ENCODE measurements at places on chromosomes 3 and 15.

DNA sequence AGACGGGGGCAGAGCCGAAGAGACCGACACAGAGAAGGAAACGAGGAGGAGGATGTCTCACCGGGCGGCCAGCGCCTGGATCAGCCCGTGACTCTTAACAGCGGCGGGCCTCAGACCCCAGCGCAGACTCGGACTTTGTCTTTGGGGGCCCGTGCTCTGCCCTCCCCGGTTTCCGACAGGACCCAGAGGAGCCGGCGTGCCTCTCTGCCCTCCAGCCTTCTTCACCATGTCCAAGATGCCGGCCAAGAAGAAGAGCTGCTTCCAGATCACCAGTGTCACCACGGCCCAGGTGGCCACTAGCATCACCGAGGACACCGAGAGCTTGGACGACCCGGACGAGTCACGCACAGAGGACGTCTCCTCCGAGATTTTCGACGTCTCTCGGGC, 1.0 kb downstream of the TSC22D2 start:
- no peak for DNase-seq

DNA sequence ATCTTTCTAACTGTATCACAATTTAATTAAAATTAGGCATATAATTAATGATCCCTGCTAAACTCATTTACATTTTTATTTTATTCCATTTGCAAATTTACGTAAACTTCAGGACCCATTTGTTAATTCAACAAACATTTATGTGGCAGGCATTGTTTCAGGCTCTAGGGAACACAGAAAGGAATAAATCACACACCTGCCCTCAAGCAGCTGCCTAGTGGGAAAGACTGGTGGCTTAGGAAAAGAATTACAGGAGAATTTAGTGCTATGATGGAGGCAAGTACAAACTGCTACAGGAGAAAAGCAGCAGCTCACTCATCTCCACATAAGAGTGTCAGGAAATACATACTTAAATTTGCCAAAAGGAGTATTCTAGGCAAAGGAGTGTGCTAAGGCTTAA, 11.2 kb downstream of the CBLB start:
- DNase-seq: no peak

DNA sequence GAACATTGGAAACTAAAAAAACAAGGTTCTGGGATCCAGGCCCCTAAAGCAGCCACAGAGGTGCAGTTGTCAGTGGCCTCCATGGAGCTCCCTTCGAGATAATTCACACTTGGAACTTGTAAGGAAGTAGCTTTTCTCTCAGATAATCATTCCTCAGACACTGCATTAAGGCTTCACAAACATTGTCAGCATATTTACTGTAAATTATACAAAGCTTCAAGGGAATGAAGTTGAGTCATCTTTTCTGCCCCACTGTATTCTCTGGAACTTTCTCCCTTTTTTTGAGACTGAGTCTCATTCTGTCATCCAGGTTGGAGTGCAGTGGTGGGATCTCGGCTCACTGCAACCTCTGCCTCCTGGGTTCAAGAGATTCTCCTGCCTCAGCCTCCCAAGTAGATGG, 7.1 kb downstream of the BLOC1S6 start:
- no peak for DNase-seq

GRCh38 chr15:62344806-62345539, 179.9 kb upstream of the C2CD4B start:
- DNase-seq: no peak

GRCh38 chr15:41827290-41827879, 507 bp upstream of the JMJD7 start:
- no peak for DNase-seq

- no peak for DNase-seq
Observed at GRCh38 chr3:45957586-45957985, 14.3 kb downstream of the CXCR6 start.

- DNase-seq: no peak
Observed at GRCh38 chr3:4994144-4994730, 15.0 kb downstream of the BHLHE40 start.

DNA sequence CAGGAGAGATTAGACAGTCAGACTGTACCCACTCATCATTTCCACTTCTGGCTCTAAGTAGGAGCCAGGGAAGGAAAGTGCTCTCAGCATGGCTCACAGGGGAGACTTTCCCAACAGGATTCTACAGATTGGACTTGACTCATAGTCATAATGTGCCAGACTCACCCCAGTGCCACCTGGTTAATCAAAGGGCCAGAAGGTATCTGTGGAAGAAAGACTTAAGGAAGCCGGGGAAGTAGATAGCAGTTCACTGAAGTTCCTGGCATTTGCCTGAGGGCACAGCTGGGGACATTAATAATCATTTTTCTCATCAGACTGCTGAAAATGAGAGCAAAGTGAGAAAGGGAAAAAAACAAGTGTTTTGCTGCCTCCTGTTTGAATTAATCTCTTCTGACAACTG, 717.5 kb downstream of the TUSC7 start:
- no peak for DNase-seq

DNA sequence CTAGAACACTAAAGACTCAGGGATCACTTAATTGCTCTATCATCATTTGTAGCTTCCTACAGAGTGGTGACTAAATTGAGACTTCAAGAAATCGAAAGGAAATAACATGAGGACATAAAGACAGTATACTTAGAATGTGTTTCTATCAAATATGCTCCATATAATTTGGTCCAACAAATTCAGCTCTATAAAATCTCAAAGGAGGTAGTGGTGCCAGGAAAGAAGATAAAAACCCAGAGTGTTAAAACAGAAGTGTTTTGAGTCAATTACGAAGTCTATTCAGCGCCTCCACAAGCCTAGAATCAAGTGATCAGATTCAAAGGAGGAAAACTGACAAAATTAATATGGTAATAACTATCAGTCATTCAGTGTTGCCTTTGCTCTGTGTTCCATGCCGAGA, 22.9 kb downstream of the MAGI1 start:
- DNase-seq: no peak

DNA sequence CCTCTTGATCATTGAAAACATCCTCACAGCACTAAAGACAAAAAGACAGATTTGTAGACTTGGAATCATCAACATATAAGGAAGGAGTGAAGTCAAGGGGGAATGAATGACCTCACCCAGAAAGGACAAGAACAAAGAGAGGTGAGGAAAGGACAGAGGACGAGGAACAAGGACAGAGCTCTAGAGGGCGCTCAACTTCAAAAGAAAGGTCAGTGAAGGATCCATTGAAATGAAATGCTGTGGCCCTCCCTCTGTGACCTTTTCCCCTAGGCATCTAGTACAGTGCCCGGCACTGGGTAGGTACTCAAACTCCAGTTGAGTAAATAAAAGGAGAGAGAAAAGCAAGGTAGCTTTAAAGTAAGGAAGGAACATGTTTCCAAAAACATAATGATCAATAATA, 2.6 kb downstream of the ATP8B4 start:
- no peak for DNase-seq

DNA sequence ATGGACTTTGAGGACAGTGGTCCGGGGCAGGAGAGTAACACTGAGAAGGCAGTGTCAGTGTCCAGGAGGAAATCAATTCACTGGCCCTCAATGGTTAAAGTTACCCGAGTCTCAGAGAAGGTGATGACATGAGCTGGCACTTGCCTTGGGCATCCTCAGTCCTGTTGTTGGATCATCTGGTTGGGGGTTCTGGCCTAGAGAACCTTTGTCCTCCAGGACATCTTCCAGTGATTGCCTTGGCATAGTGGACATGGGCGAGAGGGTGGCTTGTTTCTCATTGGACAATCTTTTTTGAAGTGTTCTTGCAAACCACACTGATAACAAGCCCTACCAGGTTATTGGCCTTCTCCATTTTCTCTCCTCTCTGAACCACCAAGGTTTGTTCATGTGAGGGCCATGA, 83.4 kb upstream of the TERB2 start:
- DNase-seq: no peak

- no peak for DNase-seq
Observed at GRCh38 chr3:127550468-127551157, 39.9 kb downstream of the TPRA1 start.

- DNase-seq: no peak
Observed at GRCh38 chr3:64518950-64519349, 168.8 kb downstream of the ADAMTS9 start.

DNA sequence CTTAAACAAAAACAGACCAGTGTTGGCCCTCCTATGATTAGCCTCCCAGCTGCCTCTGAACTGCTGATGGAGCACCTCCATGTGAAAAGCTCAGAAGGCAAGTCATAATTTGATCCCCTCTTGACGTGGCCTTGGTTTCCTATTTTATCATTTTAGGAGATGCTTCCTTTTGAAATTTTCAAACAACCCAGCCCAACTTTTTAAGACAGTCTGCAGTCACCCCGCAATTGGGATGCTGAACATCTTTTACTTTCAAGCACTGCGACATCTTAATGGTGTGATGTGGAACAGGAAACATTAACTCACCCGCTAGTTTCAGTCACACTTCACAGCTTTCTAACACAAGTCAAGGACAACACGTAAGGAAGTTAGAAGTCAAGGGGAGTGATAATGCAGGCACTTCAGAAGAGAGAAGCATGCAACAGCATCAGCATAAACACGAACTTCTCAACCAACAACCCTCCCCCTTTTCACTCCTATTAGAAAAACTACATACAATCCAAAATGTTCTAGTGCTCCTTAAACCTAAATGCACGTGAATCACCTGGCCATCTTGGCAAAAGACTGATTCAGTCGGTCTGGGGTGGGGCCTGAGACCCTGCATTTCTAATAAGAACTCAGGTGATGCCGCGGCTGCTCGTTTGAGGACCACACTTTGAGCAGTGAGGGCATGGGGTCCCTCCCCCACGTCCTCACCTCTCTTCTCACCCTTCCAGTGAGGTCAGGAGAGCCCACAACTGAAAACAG, 161.5 kb downstream of the FOXP1 start:
- no peak for DNase-seq

- no peak for DNase-seq
Observed at GRCh38 chr15:63715818-63716217, 117.9 kb downstream of the HERC1 start.

GRCh38 chr3:115838786-115839185, 215.5 kb downstream of the GAP43 start:
- no peak for DNase-seq

GRCh38 chr15:31339558-31339895, 12.9 kb downstream of the KLF13 start:
- DNase-seq: no peak

- DNase-seq: no peak
Observed at GRCh38 chr15:31393444-31394091, 66.9 kb downstream of the KLF13 start.

DNA sequence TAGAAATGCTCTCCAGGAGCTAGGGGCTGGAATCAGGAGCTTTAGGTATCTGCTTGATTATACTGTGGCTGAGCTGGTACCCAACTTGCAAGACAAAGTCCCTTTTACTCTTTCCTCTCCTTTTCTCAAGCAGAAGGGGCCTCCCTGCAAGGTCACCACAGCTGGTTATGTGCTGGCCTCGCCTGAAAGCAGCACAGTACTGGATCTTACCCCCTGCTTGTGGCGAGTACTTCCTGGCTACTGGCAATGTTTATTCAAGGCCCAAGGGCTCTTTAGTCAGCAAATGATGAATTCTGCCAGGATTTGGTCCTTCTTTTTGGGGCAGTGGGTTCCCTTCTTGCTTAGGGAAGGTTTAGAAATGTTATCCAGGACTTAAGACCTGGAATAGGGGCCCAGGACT, 234.6 kb downstream of the RAP2B start:
- no peak for DNase-seq

- no peak for DNase-seq
Observed at GRCh38 chr15:90336705-90337141, 15.4 kb upstream of the ZNF774 start.

DNA sequence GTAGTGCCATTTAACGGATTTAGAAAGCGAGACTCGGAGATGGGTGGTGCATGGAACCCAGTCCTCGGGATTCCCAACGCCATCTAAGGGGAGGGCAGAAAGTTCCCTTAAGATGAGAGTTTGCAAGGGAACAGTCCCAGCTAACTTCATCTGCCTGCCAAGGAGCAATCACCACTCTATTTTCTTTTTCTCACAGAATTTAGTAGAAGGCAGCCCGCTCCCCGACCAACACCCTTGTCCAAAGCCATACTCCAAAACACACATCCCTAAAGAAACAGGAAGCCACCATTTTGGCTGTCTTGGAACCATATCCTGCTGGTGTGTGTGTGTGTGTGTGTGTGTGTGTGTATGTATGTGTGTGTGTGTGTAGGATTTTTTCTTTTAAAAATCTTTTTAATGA, 7.1 kb upstream of the FGD5 start:
- DNase-seq: no peak

- no peak for DNase-seq
Observed at GRCh38 chr3:37247398-37248114, 73.2 kb upstream of the LRRFIP2 start.

DNA sequence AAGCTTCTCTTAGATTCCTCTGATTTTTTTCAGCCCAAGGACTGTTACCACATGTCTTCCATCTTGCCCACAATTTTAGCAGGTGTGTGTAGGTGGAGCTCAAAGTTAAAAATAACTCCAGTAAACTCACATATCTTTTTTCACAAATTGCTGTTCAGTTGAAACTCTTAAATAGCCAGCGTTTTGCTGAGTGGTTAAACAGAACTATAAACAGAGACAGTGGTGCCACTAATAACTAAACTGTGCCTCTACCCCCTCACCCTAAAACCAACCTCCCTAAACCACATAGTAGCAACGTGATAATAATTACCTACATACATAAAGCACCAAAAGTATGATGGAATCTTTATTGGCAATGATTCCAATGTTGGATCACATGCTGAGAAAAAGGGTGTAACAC, 525.1 kb downstream of the PDCD6IP start:
- DNase-seq: no peak

- DNase-seq: no peak
Observed at GRCh38 chr15:68295014-68295805, 17.7 kb downstream of the FEM1B start.

DNA sequence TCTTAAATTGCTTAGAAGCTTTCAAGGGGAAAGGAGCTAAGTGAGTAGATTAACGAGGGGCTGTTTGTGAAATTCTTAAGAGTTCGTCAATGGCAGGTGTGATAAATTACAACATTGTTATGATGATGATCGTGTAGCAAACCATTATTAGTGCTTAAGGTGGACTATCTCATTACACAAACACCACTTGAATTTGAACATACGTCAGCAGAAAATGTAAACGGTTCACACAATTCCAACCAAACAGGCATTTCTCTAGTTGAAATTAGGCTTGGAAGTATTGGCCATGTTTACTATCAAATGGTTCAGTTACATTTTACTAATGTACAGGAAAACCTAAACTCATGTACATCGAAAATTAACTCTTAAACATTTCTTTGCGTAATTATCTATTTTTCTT, 102.8 kb downstream of the PYDC2 start:
- no peak for DNase-seq

DNA sequence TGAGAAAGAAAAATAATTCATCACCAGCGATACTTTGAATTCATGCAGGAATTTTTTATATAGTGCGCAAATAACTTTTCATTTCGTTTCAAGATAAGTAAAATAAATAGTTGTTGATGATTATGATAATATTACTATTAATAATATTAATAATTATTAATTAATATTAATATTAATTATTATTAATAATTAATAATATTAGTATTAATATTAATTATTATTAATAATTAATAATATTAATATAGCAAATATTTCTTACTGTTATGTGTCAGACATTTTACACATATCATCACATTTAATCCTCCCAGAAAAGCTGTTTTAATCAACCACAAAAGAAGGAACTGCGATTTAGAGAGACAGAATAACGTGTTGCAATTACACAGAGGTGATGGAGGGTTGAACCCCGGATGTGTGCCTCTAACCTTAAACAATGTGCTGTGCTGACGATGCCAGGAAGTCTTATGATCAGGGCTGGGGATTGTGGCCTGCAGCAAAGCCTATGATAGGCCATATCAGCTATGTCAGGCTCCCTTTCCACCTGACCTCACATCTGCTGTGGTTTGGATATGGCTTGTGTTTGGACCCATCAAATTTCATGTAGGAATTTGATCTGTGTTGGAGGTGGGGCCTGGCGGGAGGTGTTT, 263.5 kb upstream of the NR2F2 start:
- DNase-seq: no peak
